ENCODE measurements at places on chromosomes 2 and 18. TPM values are rescaled to one million over a fixed set of nuclear protein-coding genes. Genes with fewer than 3 reads are reported as not detected.

- no peaks in the 10 kb centered on the region for H3K27me3 ChIP-seq
- H3K27ac ChIP-seq, result no peak overlapping the region
- H3K4me3 ChIP-seq, result no peak overlapping the region
- H3K36me3 ChIP-seq, result no peaks in the 10 kb centered on the region
- no peak for DNase-seq
These were observed 53.2 kb downstream of the FEZ2 start for GRCh38 chr2:36544638-36545338.

DNA sequence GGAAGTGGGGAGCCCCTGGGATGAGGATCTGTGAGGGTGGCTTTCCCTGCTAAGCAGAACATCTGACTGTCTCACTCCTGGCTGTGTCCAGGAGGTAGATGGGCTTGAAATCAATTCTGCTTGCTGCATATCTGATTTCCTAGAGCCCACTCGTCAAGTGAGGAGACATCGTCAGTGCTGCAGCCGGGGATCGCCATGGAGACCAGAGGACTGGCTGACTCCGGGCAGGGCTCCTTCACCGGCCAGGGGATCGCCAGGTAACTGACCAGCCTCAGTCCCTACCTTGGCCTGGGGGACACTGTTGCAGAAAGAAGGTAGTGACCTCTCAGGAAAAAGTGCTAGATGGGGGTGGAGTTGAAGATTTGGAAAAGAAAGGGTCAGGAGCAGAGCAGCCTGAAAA, 31.3 kb downstream of the CNGA3 start:
- DNase-seq, result no peak
- H3K27ac ChIP-seq, result no peak overlapping the region
- peaks cover 23% of the 10 kb centered on the region for H3K4me1 ChIP-seq
- no peaks in the 10 kb centered on the region for H3K36me3 ChIP-seq

- H3K36me3 ChIP-seq, result no peaks in the 10 kb centered on the region
- H3K27ac ChIP-seq, result no peak overlapping the region
- H3K4me1 ChIP-seq, result no peaks in the 10 kb centered on the region
- DNase-seq, result no peak
These were observed 232.9 kb upstream of the SIX3 start for GRCh38 chr2:44708661-44709000.

DNA sequence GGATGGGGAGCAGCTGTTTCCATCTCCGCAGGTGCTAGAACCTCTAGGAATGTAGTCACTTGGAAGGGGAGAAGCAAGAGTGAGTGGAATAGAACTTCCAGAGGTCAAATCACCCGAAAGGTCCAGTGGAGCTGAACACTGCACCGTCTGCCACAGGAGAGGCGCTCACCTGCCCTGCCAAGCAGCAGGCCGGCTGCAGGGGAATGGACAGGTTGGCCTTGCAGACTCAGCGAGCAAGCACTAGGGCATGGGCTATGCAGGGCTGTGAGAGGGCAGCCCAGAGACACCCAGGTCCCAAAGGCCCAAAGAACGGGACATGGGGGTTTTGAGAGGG, 214.2 kb downstream of the TNS1 start:
- peaks cover 5% of the 10 kb centered on the region for H3K4me1 ChIP-seq
- no peak overlapping the region for H3K4me3 ChIP-seq
- H3K27ac ChIP-seq, result no peak overlapping the region
- no peak for DNase-seq
- no peaks in the 10 kb centered on the region for H3K36me3 ChIP-seq

- no peak for DNase-seq
- no peaks in the 10 kb centered on the region for H3K36me3 ChIP-seq
- H3K4me1 ChIP-seq, result no peaks in the 10 kb centered on the region
- no peak overlapping the region for H3K27ac ChIP-seq
- no peak overlapping the region for H3K4me3 ChIP-seq
- H3K27me3 ChIP-seq, result no peaks in the 10 kb centered on the region
These were observed 71.8 kb downstream of the NAB1 start for GRCh38 chr2:190720691-190721090.

DNA sequence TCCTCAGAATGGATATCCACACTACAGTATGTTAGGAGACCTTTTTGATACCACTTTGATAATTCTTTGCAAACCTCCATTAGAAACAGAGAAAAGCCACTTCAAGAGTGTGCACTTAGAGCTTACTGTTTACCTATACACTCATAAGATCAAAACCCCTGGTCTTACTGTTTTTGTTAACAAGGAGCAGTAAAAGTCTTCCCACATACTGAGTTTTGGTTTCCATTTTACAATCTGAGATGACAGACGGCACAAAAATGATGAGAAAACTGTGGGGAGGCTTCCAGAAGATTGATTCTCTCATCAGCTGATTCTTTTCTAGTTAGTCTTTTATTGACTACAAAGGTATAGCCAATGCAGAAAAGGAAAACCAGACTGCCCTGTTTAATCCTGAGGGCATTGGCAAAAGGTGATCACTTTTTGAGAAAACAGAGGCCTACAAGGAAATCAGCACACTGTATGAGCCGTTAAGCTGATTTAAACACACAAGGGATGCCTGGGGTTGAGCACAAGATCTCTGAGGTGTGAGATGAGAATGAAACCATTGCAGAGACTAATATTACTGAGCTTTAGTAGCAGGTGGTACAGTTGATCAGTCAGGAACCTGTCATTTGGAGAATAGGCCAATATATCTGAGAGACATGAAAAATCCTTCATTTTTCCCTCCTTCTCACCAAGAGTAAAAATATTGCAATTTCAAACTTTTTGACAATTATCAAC, 368.6 kb downstream of the GRB14 start:
- no peak for DNase-seq
- H3K4me1 ChIP-seq, result no peaks in the 10 kb centered on the region
- no peak overlapping the region for H3K4me3 ChIP-seq
- H3K36me3 ChIP-seq, result no peaks in the 10 kb centered on the region
- no peak overlapping the region for H3K27ac ChIP-seq

The SMYD1 gene
- total RNA-seq, result 0.10 TPM

The LRRTM1 gene
- 0.25 TPM for total RNA-seq

Data from ovary (tissue), 10 donors.